ENCODE measurements at places on chromosomes 7 and 10.

GRCh38 chr10:12333380-12334185 is 15.8 kb upstream of the CAMK1D start:
- DNase-seq: no peak

- DNase-seq: no peak
Observed at GRCh38 chr7:81439591-81439990, 330.3 kb downstream of the HGF start.

DNA sequence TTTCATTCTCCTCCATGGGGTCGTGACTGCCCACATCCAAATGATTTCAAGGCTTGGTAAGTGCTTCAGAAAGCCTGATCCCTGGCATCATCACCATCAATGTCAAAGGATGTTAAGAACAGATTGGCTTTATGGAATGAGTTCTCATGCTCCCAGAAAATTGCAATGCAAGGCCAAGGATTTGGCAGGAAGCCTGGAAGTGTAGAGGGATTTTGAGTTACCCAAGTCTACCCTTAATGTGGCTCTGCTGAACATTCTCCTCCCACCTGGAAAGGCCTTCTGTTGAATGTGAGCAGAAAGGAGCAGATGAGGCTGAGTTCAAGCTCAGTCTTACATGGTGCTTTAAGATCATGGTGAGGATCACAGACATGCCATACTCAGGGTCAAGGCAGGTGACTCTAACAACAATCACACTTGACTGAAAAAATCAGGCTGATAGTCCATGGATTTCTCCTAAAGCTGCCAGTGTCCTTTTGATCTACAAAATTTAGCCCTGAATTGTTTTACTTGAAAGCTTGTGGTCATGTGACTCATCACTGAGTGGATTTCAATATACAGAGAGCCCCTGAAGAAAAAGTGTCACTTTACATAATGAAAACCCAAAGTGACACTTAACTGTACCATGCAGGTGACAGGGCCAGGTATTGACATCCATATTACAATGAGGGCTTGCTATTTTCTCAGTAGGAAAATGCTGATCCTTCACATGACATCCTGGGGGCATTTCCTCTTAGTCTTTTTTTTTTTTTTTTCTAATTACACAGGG is 111.1 kb upstream of the PDLIM1 start:
- no peak for DNase-seq

DNA sequence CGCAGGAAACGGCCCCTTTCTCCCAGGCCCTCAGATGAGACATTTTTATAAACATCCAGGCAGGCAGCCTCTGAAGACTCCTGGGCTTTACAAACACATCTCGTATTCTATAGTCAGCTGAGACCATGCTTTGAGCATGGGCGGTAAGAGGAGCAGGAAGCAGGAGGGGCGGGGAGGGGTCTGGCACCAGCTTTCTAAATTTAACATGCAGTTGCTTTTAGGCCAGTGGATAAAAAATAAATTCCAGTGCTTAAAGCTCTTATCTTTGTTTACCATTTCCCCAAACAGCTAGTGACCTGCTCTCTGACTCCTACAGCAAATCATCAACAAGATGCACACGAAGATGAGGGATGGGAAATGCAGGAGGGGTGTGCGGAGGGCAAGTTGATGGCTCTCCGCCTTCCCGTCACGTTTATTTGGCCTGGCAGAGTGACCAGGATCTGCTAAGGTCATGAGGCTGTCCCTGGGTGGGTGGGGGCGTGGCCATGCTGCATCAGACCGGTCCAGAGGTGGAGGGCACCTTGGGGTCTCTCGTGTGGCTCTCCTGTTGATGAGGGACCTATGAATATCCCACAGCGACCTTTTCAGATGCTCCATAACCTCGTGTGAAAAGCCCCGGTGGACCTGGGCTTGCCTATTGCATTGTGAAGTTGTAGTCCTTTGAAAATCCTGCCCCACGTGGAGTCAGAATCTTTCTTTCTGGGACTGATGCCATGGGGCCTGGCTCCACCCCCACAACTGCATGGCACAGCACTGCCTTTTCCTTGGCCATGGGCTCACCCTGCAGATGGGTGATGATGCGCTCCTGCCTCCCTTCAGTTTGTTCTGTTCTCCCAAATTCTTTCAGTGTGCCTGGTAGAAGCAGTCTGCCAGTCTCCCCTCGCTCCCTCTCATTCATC is 67.5 kb downstream of the PARP12 start:
- DNase-seq: peak; percentile 74

GRCh38 chr10:132446661-132447445 is 49.9 kb downstream of the PWWP2B start:
- no peak for DNase-seq

DNA sequence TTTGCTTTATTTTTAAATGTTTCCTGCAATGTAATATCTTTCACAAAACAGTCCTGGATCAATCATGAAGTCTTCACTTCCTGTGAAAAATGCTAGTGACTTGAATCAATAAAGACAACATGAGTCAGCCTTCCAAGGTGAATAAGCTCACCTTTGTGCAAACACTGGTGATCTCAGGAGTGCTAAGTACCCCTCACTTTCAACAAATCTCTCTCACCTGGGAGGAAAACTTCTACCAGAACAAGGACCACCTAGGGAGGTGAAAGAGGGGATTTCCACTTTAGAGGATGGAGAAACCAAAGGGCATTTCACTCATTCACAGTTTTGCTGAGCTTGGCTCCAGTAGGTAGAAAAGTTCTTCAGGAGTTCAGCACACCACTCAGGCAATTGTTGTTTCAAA is 64.8 kb downstream of the CALD1 start:
- DNase-seq: no peak

DNA sequence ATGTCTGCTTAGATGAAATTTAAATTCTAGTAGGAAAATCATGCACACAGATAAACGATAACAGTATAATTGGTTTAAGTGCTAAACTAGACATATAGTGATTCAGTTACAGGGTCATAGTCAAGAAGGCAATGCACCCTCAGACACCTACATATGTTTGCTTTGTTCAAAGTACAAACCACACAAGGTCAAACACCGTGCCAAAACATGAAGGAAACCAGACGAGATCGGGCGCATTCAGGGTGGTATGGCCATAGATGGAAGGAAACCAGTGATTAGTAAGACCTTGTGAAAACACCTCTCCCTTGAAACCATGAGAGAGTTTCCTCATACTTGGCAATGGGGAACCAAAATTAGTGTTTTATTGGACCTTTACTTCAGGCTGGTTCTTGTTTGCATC is 906.9 kb downstream of the PCDH15 start:
- no peak for DNase-seq
